GOT3 (cell line): ENCODE measurements at places on chromosomes 3 and 15.

GRCh38 chr3:183381673-183382072, 46.7 kb downstream of the MCF2L2 start:
- DNase-seq: no peak

DNA sequence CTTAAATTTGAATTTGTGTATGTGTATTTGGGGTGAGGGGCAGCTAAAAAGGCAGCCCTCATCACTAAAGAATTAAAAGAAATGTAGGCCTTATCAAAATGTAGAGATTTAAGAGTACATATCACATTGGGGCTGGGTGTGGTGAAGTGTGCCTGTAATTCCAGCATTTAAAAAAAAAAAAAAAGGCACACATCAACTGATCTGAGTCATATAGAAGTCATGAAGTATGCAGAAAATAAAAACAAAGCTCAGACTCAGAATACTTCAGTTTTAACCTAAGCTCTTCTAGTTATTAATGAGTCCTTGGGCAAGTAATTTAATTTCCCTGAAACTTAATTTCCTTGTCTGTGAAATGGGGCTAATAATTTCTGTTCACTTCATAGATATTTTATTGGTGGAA, 31.6 kb downstream of the SLC24A1 start:
- DNase-seq: no peak

GRCh38 chr3:175865724-175866123, 1006.6 kb downstream of the NAALADL2 start:
- no peak for DNase-seq

GRCh38 chr15:43144512-43144911, 11.1 kb downstream of the TMEM62 start:
- DNase-seq: no peak

GRCh38 chr15:66408675-66409282, 22.1 kb downstream of the MAP2K1 start:
- DNase-seq: no peak

DNA sequence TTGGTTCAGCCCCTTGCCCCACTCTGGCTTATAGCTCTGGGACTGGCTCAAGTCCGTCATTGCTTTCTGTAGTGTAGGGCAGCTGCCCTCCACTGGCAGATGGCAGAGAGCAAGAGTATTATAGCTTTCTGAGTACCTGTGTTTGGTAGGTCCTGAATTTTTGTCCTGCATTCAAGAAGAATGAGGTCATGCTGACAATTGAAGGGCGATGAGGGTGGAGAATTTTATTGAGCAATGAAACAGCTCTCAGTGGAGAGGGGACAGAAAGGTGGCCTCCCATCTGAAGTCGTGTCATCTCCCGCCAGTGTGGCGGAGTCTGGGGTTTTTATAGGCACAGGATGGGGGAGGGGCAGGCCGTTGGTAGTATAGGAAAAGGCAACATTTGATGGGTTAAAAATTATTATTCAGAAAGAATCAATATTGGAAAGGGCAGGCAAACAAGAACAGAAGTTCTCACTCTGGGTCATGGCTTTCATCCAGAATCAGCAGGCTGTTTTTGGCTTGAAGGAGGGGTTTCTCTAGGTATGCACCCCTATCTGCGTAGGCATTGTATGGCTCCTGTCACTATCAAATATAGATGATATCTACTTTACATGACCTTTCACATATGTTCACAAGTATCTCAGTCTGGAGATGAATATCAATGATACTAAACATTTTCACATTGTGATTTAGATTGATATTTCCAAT, 1239.7 kb upstream of the ALCAM start:
- DNase-seq: no peak

GRCh38 chr15:39834256-39834655, 51.6 kb upstream of the FSIP1 start:
- no peak for DNase-seq

DNA sequence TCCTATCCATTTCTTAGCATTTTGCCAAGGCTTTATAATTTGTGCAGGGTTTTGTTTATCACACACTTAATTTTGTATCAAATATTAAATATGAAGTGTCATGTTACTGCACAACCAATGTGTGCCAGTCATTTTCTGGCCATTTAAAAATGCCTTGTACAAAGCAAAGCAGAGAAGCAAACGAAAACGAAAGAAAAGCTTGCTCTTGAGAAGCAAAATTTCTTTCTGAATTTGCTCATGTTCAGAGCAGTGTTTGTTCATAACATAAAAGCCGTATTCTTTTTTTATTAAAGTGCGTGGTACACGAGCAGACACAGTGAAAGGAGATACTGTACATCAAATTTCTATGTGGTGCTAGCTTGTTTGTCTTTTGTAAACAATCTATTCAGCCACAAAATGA, 792.6 kb downstream of the NAALADL2 start:
- no peak for DNase-seq

GRCh38 chr15:62606376-62607113, 436.0 kb upstream of the TPM1 start:
- DNase-seq: peak; percentile 43

GRCh38 chr3:126314790-126315658, 42.2 kb downstream of the KLF15 start:
- DNase-seq: no peak

GRCh38 chr3:170480111-170480510, 61.4 kb downstream of the CLDN11 start:
- no peak for DNase-seq

DNA sequence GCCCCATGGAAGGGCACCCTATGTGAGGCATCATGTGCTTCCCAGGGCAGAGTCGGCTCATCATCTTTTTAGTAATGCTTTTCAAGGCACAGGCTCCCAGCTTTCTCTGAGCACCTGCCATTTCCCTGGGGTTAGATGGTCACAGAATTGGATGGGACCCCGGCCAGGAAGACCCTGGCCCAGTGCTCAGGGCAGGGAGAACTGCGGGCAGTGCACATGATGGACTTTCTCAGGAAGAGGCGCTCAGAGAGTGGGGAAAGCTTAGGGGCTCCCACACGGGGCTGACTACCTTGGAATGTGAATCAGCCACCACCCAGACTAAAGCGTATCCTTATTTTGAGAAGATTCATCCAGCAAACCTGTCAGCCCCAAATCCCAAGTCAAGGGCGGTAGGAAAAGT, 16.5 kb upstream of the SKOR1 start:
- no peak for DNase-seq

DNA sequence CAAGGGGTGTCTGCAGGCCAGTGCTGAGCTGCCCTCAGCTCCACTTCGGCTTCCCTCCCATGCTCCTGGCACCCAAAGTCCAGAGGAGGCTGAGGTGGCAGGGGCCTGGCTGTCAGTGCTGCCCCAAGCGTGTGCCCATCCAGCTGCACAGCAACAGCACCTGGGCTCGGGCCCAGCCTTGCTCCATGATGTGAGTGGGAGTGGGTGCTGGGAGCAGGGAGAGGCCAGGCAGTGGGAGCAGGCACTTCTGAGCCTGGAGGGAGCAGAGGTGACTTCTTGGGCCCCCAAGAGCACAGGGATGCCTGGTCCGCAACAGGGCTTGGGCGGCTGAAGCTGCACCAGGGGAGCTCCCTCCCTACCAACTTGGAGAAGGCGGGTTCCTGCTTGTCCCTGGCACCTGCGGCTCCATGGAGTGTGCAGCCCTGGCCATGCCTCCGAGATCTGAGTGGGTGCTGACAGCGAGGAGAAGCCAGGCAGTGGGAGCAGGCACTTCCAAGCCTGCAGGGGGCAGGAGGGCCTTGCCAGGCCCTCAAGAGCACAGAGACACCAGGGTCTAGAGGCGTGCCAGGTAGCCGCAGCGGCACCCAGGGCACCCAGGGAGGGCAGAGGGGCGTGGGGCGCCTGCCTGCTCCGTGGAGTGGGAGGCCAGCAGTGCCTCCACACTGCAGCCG, 366.7 kb upstream of the SGO1 start:
- no peak for DNase-seq

- no peak for DNase-seq
Observed at GRCh38 chr3:69108811-69109210, 13.6 kb downstream of the LMOD3 start.

- DNase-seq: no peak
Observed at GRCh38 chr3:39531665-39532064, 64.2 kb downstream of the MOBP start.

DNA sequence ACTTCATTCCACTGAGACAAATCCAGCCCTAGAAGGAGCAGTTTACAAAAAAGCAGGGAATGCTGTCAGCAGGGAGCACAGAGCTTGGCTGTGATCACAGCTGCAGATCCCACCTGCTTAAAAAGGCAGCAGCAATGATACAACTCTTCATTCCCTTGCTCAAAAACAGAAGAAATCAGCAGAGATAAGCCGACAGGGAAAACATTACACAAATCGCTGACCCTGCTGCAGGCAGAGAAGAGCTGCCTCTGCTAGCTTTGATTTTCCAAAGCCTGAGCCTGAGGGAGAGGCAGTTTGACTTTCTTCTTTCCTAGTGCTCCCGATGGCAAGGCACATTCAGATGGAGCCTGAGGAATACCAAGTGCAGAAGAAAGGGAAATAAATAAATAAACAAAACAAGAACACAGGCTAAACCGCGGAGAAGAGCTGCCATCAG, 80.2 kb downstream of the SHQ1 start:
- no peak for DNase-seq

DNA sequence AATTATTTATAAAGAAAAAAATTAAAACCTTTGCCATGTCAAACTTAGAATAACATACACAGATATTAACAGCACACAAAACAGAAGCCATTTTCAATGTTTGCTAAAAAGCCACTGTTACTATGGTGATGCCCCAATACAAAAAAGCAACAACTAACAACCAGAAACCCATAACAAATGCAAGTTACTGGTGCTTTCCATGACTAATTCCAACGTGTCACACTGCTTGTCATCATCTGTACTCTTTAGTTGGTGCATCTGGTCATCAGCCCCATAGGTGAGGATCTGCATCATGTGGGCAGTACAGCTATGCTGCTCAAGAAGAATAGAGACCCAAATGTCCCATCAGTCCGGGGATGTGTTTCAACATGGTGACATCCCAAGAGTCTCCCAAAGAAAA, 52.8 kb downstream of the ATP8B4 start:
- no peak for DNase-seq

- DNase-seq: no peak
Observed at GRCh38 chr15:100049936-100050876, 291.6 kb downstream of the ADAMTS17 start.
